ENCODE measurements at places on chromosomes 12 and 14. TPM values are rescaled to one million over a fixed set of nuclear protein-coding genes. Genes with fewer than 3 reads are reported as not detected.

The KRT5 gene
- total RNA-seq = 1.6 TPM

The DPY19L2 gene
- total RNA-seq = 12.5 TPM

The DHRS4 gene
- 21.4 TPM for total RNA-seq

The KRT4 gene
- not detected for total RNA-seq

The AQP2 gene
- total RNA-seq = not detected

The CNTN1 gene
- 27.1 TPM for total RNA-seq

The IGF1 gene
- 12.5 TPM for total RNA-seq

The ZBTB42 gene
- 3.7 TPM for total RNA-seq

The NCKAP5L gene
- total RNA-seq = 19.3 TPM

The ANO4 gene
- total RNA-seq = 0.52 TPM

The COL2A1 gene
- 88.2 TPM for total RNA-seq
